Heart right ventricle (tissue), 16 donors: ENCODE measurements at places on chromosomes 5 and 9.

- H3K4me3 ChIP-seq, result no peak overlapping the region
- no peak overlapping the region for H3K27ac ChIP-seq
- H3K27me3 ChIP-seq, result no peaks in the 10 kb centered on the region
- H3K4me1 ChIP-seq, result peaks cover 27% of the 10 kb centered on the region
Measured at GRCh38 chr9:76528642-76529190, 69.7 kb downstream of the GCNT1 start.

DNA sequence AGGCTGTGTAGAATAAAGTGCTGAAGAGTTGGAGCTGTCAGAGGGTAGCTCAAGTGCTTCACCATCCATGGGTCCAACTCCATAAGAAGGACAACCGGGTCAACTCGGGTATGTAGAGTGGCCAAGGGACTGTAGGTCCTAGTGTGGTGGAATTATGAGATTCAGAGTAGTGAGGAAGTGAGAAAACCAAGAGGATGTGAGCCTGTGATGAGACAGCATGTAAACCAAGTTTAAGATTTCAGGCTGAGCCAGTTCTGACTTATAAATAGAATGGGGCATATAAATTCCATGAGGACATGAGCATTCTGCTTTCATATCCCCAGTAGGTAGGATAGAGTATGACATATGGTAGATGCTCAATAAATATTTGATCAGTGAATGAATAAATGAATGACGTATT is 96.3 kb downstream of the CFAP95 start:
- no peak overlapping the region for H3K4me3 ChIP-seq
- DNase-seq, result no peak
- no peak overlapping the region for H3K27ac ChIP-seq

GRCh38 chr5:142680605-142681259 is 5.2 kb downstream of the FGF1 start:
- no peaks in the 10 kb centered on the region for H3K36me3 ChIP-seq
- H3K27me3 ChIP-seq, result no peaks in the 10 kb centered on the region
- no peak overlapping the region for H3K4me3 ChIP-seq
- DNase-seq, result no peak

DNA sequence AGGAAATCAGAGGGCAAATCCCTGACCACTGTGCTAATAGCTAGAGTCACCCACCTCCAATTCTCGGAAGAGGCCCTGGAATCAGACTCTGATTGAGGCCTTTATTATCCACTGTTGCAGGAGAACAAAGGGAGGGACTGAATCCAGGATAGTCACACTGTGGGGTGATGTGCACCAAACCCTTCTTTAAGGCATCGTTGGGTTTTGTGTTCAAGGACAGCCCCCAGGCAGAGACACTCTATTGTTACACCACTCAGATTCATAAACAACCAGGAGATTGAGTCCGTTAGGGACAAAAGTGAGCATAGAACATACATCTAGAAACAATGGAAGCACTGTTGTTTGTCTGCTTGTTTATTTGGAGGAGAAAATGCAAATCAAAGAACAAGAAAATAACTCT is 124.6 kb upstream of the TBCA start:
- H3K4me3 ChIP-seq, result no peak overlapping the region
- no peaks in the 10 kb centered on the region for H3K4me1 ChIP-seq
- DNase-seq, result no peak
- no peaks in the 10 kb centered on the region for H3K27me3 ChIP-seq

- H3K4me1 ChIP-seq, result no peaks in the 10 kb centered on the region
- H3K27ac ChIP-seq, result no peak overlapping the region
- H3K36me3 ChIP-seq, result no peaks in the 10 kb centered on the region
Measured at GRCh38 chr9:83744206-83744605, 36.4 kb upstream of the UBQLN1 start.

DNA sequence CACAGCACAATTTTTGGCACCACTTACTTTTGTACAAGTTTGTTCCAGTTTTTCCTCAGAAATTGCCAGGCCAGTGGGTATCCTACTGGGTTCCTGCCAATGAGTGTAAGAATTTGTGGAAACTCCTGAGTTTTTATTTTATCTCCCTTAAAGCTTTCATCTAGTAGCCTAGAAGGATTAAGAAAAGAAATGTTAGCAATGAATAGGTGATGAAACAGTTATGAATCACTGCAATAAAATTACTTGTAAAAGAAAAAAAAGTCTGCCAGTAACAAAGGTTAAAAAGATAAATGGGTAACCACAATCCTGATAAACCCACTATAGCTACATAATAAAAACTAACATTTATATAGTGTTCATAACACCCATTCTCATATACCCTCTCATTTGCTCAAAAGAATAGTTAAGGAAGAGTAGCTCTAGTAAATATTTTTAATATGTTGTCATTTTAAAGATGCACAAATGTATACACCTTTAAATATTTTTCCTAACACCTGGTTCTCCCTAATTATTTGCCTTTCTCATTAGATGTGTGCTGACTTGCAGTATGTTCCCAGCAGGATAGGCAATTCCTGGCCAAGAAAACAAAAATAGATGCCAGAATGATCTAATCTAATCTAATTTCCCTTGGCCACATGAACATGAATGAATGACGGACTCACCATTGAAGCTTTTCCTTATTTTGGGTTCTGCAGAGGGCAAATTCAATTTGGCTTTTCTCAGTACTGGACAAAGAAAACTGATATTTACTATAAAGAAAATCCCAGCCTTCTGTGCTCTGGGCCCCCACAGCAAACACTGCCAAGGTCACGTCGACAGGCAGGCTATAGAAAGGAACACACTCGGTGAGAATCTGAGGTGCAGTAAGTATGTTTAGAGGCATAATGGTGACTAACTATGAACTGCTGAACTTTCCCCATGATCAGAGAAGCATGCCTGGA is 26.4 kb downstream of the ERAP1 start:
- H3K4me3 ChIP-seq, result no peak overlapping the region
- no peaks in the 10 kb centered on the region for H3K27me3 ChIP-seq
- peaks cover 100% of the 10 kb centered on the region for H3K36me3 ChIP-seq

- no peak overlapping the region for H3K27ac ChIP-seq
- H3K4me1 ChIP-seq, result no peaks in the 10 kb centered on the region
- H3K4me3 ChIP-seq, result no peak overlapping the region
- no peaks in the 10 kb centered on the region for H3K36me3 ChIP-seq
- DNase-seq, result no peak
- H3K27me3 ChIP-seq, result peaks cover 4% of the 10 kb centered on the region
Measured at GRCh38 chr5:1745796-1746370, 53.8 kb downstream of the MRPL36 start.

DNA sequence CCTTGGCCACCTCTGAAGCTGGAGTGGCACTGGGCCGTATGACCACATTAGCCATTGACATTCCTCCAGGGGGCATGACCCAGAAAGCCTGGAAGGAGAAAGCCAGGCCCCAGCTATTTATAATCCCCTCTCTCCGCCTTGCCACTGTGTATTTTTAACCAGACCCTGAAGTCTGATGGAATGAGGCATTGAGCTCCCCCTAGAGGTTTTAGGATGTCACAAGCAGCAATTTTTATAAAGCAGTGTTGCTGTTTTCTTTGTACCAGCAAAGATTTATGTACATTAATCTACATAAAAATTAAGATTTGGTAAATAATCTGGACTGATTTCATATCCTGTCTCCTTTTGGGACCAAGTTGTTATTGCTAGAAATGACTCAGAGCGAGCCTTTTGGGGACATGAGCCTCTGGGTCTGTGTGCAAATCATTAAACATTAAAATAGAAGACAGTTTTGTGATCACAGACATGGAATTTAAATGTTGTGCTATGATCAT is 127.1 kb downstream of the TRIO start:
- H3K4me1 ChIP-seq, result peaks cover 56% of the 10 kb centered on the region
- H3K4me3 ChIP-seq, result no peak overlapping the region
- H3K27ac ChIP-seq, result peak overlapping the region; percentile 69
- peak; percentile 79 for DNase-seq
- H3K36me3 ChIP-seq, result no peaks in the 10 kb centered on the region
- H3K27me3 ChIP-seq, result no peaks in the 10 kb centered on the region

- no peak overlapping the region for H3K27ac ChIP-seq
- no peak overlapping the region for H3K4me3 ChIP-seq
- no peaks in the 10 kb centered on the region for H3K36me3 ChIP-seq
- H3K4me1 ChIP-seq, result no peaks in the 10 kb centered on the region
- peaks cover 57% of the 10 kb centered on the region for H3K27me3 ChIP-seq
- DNase-seq, result no peak
Measured at GRCh38 chr5:140828362-140828737, 590 bp downstream of the PCDHA6 start.

GRCh38 chr5:57307516-57307915 is 133.7 kb downstream of the GPBP1 start:
- H3K4me1 ChIP-seq, result no peaks in the 10 kb centered on the region
- no peak overlapping the region for H3K27ac ChIP-seq
- H3K4me3 ChIP-seq, result no peak overlapping the region
- H3K36me3 ChIP-seq, result no peaks in the 10 kb centered on the region
- no peak for DNase-seq
- H3K27me3 ChIP-seq, result no peaks in the 10 kb centered on the region

- no peak overlapping the region for H3K27ac ChIP-seq
- no peak for DNase-seq
- no peaks in the 10 kb centered on the region for H3K4me1 ChIP-seq
- H3K36me3 ChIP-seq, result no peaks in the 10 kb centered on the region
- H3K27me3 ChIP-seq, result no peaks in the 10 kb centered on the region
- H3K4me3 ChIP-seq, result no peak overlapping the region
Measured at GRCh38 chr5:159800131-159800840, 116.0 kb upstream of the ADRA1B start.

DNA sequence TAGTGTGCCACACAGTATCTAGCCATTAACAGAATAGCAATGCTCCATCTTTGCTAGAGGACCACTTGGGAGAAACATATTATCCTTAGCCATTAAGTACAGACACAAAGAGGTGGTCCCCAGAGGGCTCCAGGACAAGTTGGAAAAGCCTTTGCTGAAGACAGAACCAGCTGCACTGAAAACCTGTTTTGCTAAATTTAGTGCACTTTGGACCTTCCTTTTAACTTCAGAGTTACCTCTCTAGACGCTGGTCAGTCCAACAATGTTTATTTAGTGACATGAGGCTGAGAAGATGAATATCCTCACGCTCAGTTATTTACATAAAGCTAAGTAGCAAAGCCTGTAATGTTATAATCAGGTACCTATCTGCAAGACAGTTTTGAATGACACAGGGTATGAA is 265.0 kb upstream of the ZNF608 start:
- H3K4me3 ChIP-seq, result no peak overlapping the region
- no peaks in the 10 kb centered on the region for H3K36me3 ChIP-seq
- no peak for DNase-seq
- no peaks in the 10 kb centered on the region for H3K27me3 ChIP-seq

GRCh38 chr9:4171971-4172370 is 127.9 kb downstream of the GLIS3 start:
- no peak overlapping the region for H3K4me3 ChIP-seq
- H3K27me3 ChIP-seq, result no peaks in the 10 kb centered on the region
- no peaks in the 10 kb centered on the region for H3K36me3 ChIP-seq
- no peaks in the 10 kb centered on the region for H3K4me1 ChIP-seq

- H3K27ac ChIP-seq, result no peak overlapping the region
- no peaks in the 10 kb centered on the region for H3K36me3 ChIP-seq
Measured at GRCh38 chr9:78919701-78920100, 622.8 kb downstream of the PSAT1 start.

DNA sequence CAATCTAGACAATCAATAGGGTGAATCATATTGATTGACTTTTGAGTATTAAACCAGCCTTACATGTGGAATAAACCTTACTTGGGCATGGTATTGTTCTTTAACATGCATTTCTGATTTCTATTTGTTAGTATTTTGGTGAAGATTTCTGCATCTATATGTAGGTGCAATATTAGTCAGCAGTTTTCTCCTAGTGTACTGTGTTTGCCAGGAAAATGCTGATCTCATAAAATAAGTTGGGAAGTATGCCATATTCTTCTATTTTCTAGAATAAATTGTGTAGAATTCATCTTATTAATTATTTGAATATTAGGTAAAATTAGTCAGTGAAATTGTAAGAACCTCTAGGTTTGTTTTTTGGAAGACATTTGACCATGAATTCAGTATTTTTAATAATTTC is 38.4 kb downstream of the ANXA2R start:
- no peaks in the 10 kb centered on the region for H3K27me3 ChIP-seq
- no peak overlapping the region for H3K4me3 ChIP-seq
- DNase-seq, result no peak
- H3K27ac ChIP-seq, result no peak overlapping the region

DNA sequence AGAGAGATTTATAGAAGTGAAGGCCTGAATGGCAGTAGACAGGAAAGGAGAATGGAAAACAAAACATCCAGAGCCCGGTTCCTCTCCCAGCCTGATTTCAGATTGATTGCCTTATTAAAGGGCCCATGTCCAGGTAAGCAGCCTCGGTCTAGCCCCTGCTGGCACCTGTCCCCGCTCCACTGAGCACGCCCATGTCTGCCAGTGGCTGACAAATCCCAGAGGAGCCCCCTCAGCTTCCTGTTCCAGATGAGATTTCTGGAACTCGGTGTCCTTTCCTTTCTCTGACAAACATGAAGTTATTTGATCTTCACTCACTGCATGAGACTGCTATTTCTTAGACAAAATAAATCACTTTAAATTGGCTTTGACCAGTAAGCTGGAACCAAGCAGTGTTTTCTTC is 187.0 kb upstream of the ADCY2 start:
- H3K27ac ChIP-seq, result no peak overlapping the region
- no peaks in the 10 kb centered on the region for H3K27me3 ChIP-seq
- H3K36me3 ChIP-seq, result no peaks in the 10 kb centered on the region
- DNase-seq, result no peak
- no peak overlapping the region for H3K4me3 ChIP-seq

DNA sequence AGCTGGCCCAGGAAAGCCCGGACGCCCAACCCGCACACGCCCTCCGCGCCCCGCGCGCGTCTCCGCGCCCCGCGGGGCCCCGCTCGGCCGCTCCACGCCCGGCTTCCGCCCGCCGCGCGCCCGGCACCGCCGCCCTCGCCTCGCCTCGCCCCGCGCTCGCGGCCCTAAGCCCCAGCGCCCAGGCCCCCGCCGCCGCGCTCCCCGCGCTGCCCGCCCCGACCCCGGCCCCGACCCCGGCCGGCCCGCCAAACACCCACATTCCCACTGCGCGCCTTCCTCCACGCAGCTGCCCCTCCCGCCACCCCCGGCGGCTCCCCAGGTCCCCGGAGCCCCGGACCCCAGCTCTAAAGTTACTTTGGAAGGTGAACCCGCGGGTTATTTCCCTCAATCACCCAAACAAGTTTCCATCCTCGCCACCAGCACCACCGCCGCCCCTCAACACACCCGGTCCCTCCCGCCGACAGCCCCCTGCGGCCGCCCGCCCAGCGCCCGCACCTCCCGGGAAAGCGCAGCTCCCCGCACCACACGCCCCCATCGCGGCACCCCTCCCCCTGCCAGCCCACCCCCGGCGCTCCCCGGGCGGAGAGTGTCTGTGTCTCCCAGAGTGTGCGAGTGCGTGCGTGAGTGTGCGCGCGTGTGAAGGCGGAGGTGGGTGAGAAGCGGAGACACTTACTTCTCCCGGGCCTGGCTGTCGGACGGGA is 439 bp downstream of the SSBP2 start:
- peak overlapping the region; percentile 87 for H3K4me3 ChIP-seq
- H3K27me3 ChIP-seq, result no peaks in the 10 kb centered on the region
- H3K4me1 ChIP-seq, result no peaks in the 10 kb centered on the region
